Endodermal cell (in vitro differentiated cells): ENCODE measurements at places on chromosomes 1 and 21. TPM values are rescaled to one million over a fixed set of nuclear protein-coding genes. Genes with fewer than 3 reads are reported as not detected.

RCC2 gene
- total RNA-seq = 325 and 333 TPM in 2 replicates

GRCh38 chr1:180157108-180157507 lies 2.4 kb downstream of the QSOX1 start:
- H3K27me3 ChIP-seq = peaks cover 17% of the 10 kb centered on the region
- peaks cover 30% of the 10 kb centered on the region for H3K4me1 ChIP-seq
- no peak for DNase-seq
- peak overlapping the region; percentile 85 for H3K4me3 ChIP-seq
- H3K36me3 ChIP-seq = no peaks in the 10 kb centered on the region

GRCh38 chr1:53316766-53317581 lies 10.9 kb downstream of the LRP8 start:
- no peak overlapping the region for H3K4me3 ChIP-seq
- H3K4me1 ChIP-seq = peaks cover 7% of the 10 kb centered on the region
- DNase-seq = no peak
- peaks cover 24% of the 10 kb centered on the region for H3K36me3 ChIP-seq
- no peaks in the 10 kb centered on the region for H3K27me3 ChIP-seq

- DNase-seq = peak; percentile 51
- no peaks in the 10 kb centered on the region for H3K4me1 ChIP-seq
- H3K4me3 ChIP-seq = no peak overlapping the region
- no peaks in the 10 kb centered on the region for H3K36me3 ChIP-seq
Measured at GRCh38 chr1:186550832-186551231, 89.9 kb upstream of the PDC start.

DNA sequence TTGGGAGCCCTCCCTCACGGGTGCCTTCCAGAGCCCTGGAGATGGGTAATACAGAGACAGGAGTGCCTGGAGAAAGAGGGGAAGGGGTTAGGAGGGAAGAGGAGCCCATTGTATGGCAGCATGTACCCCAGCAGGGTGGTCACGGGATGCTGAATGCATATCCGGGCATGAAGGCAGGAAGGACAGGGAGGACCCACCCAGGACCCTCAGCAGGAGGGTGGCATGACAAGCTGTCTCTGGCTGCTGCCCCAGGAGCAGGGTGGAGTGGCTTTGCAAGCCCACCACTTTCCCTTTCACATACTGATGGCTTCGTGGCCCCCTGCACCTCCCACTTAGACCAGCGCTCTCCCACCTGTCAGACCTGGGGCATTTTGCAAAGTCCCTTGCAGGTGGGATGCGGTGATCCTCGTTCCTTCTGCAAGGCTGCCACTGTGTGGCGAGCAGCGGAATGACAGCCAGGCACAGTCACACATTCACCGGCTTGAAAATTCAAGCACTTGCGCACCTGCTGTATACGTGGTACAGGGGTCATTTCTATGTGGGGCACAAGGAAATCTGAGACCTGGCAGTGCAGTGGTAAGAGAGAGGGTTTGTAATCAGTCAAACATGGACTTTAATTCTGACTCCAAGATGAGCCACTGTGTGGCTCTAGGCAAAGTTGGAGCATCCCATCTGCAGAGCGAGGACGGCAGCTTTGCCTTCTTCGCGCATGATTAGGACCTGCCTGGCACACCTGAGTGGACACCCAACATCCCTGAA lies 53.2 kb upstream of the TMEM51 start:
- H3K4me3 ChIP-seq = no peak overlapping the region
- no peaks in the 10 kb centered on the region for H3K4me1 ChIP-seq
- no peaks in the 10 kb centered on the region for H3K36me3 ChIP-seq
- DNase-seq = peak; percentile 91

GRCh38 chr1:230172016-230172537 lies 105.0 kb downstream of the GALNT2 start:
- H3K4me3 ChIP-seq = no peak overlapping the region
- peak; percentile 26 for DNase-seq
- H3K27ac ChIP-seq = no peak overlapping the region
- H3K4me1 ChIP-seq = no peaks in the 10 kb centered on the region
- H3K36me3 ChIP-seq = no peaks in the 10 kb centered on the region

GRCh38 chr1:198934901-198935305 lies 296.1 kb downstream of the PTPRC start:
- H3K4me3 ChIP-seq = peak overlapping the region; percentile 61
- H3K36me3 ChIP-seq = no peaks in the 10 kb centered on the region
- peak overlapping the region; percentile 92 for H3K27ac ChIP-seq
- no peak for DNase-seq

GRCh38 chr1:186569856-186570255 lies 108.9 kb upstream of the PDC start:
- H3K36me3 ChIP-seq = no peaks in the 10 kb centered on the region
- H3K4me1 ChIP-seq = no peaks in the 10 kb centered on the region
- no peak overlapping the region for H3K4me3 ChIP-seq
- no peak overlapping the region for H3K27ac ChIP-seq
- no peak for DNase-seq

- no peak overlapping the region for H3K4me3 ChIP-seq
- peaks cover 2% of the 10 kb centered on the region for H3K4me1 ChIP-seq
- no peaks in the 10 kb centered on the region for H3K27me3 ChIP-seq
- no peak overlapping the region for H3K27ac ChIP-seq
Measured at GRCh38 chr1:199279067-199279466, 640.2 kb downstream of the PTPRC start.
